ENCODE measurements at places on chromosomes 3 and 15. TPM values are rescaled to one million over a fixed set of nuclear protein-coding genes. Genes with fewer than 3 reads are reported as not detected.

AAGAB gene
- 26.7 TPM for total RNA-seq

CCDC13 gene
- total RNA-seq, result 3.1 TPM

CD200 gene
- 42.2 TPM for total RNA-seq

DNA sequence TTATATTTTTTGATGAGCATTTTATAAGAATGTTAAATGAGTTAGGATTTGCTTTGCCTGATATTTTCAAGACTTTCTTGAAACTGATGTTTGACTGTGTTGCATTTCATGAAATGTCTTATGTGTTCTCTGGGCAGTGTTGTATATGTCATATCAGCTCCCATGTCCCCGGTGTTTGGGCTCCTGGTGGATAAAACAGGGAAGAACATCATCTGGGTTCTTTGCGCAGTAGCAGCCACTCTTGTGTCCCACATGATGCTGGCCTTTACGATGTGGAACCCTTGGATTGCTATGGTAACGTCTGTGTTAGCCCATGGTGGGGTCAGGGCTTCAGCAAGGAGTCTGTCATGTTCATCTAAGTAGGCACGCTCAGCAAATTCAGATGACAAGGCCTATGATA is 20.0 kb downstream of the MFSD1 start:
- H3K36me3 ChIP-seq, result peaks cover 23% of the 10 kb centered on the region
- H3K27ac ChIP-seq, result no peak overlapping the region
- H3K4me1 ChIP-seq, result no peaks in the 10 kb centered on the region
- H3K27me3 ChIP-seq, result no peaks in the 10 kb centered on the region
- no peak for DNase-seq

GRCh38 chr3:100852840-100853239 is 140.4 kb downstream of the ABI3BP start:
- no peak overlapping the region for H3K27ac ChIP-seq
- H3K27me3 ChIP-seq, result no peaks in the 10 kb centered on the region
- no peaks in the 10 kb centered on the region for H3K36me3 ChIP-seq
- no peak overlapping the region for H3K4me3 ChIP-seq
